ENCODE measurements at places on chromosomes 4 and X.

GRCh38 chr4:16617011-16617410, 281.4 kb downstream of the LDB2 start:
- no peak for DNase-seq

- DNase-seq = no peak
Measured at GRCh38 chr4:153502584-153502983, 36.4 kb downstream of the TMEM131L start.

GRCh38 chr4:76584241-76585152, 149.5 kb downstream of the SHROOM3 start:
- DNase-seq = peak; percentile 73

- DNase-seq = no peak
Measured at GRCh38 chr4:162869157-162869556, 297.5 kb downstream of the NAF1 start.

- peak; percentile 76 for DNase-seq
Measured at GRCh38 chr4:169268951-169269760, 1.6 kb downstream of the SH3RF1 start.

DNA sequence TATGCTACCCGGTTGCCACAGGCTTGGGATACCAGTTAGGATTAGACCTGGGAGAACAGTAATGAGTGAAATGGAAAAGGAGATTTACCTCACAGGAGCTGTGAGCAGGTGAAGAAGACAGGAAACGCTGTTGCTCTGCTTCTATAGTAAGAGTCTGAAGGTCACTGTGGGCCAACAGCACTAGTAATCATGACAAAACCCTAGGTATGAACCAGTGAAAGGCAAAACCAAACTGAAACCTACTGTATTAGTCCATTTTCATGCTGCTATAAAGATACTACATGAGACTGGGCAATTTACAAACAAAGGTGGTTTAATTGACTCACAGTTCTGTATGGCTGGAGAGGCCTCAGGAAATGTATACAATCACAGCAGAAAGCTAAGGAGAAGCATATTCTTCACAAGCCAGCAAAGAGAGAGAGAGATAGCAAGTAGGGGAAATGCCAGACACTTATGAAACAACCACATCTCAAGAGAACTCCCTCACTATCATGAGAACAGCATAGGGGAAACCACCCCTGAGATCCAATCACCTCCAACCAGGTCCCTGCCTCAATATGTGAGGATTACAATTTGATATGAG, 736.7 kb upstream of the INTU start:
- DNase-seq = no peak

- DNase-seq = no peak
Measured at GRCh38 chr4:41652971-41653370, 95.6 kb downstream of the PHOX2B start.

DNA sequence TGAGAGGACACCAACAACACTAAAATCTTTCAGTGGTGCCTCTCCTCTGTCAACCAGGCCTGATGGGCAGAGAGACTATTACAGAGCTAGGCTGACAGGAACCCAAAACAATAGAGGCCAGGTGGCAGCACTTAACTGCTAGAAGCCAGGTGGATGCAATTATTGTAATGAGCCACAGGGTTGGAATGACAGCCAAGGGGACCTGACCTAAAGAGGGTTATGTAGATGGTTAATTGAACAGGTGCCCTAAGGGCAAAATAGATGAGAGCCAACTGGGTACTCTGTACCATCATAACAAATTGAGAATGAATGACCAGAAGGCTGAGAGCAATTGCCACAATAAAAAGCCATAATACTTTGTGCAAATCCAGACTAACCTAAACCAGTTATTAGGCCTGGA, 24.7 kb upstream of the FRAS1 start:
- no peak for DNase-seq

DNA sequence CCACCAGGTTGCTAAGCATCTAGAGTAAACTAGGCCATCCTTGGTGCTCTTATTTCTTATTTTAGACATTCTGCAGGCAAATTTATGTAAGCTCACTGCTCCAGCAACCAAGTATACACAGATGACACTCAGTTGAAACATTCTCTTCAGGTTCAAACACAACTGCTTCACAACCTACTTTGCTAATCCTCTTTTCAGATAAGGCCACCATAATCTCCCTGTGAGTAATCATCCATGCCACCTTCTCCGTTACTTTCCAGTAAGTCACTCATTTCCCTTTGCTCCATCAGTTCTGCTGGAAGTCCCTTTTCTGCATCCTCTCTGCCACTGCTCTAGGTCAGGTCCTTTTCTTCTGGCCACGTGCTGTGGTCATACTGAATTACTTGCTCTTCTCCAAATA, 120.2 kb upstream of the WDFY3 start:
- no peak for DNase-seq

DNA sequence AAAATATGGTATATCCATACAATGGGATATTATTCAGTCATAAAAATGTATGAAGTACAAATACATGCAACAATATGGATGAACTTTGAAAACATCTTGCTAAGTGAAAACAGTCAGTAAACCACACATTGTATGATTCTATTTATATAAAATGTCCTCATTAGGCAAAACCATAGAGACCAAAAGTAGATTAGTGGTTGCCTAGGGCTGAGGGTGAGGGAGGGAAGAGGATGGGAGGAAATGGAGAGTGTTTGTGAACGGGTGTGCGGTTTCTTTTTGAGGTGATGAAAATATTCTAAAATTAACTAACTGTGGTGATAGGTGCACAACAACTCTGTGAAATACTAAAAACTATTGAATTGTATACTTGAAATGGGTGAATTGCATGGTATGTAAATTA, 29.6 kb downstream of the TEX11 start:
- no peak for DNase-seq

GRCh38 chrX:107602694-107603239, 25.5 kb upstream of the PRPS1 start:
- DNase-seq = no peak

GRCh38 chr4:40763228-40763716, 13.5 kb downstream of the NSUN7 start:
- peak; percentile 29 for DNase-seq

GRCh38 chrX:16039834-16040233, 83.5 kb upstream of the GRPR start:
- DNase-seq = no peak

- DNase-seq = no peak
Measured at GRCh38 chrX:3717742-3718420, 4.4 kb upstream of the PRKX start.

GRCh38 chr4:76562836-76563453, 127.9 kb downstream of the SHROOM3 start:
- no peak for DNase-seq

- no peak for DNase-seq
Measured at GRCh38 chr4:129676934-129677333, 581.0 kb downstream of the C4orf33 start.

DNA sequence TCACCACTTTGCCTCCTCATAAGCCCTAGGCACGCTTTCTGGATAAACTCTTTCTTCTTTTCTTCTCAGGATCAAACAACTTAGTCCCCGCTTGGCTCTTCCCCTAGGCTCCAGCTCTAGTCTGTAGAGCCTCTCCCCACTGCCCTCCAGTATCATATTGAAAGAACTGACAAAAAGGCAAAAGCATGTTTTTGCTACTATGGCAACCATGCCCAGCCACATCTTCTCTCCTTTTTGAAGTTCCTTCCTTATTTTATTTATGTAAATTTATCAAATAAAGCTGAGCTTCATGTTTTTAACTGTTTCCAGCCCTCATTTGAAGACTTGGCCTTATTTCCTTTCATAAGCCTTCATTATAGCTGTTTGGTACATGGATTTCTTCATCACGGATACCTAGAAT, 86.0 kb upstream of the LIMCH1 start:
- no peak for DNase-seq

GRCh38 chr4:109275066-109275745, 27.3 kb downstream of the COL25A1 start:
- no peak for DNase-seq

GRCh38 chrX:53678667-53679066, 7.9 kb downstream of the HUWE1 start:
- DNase-seq = no peak

DNA sequence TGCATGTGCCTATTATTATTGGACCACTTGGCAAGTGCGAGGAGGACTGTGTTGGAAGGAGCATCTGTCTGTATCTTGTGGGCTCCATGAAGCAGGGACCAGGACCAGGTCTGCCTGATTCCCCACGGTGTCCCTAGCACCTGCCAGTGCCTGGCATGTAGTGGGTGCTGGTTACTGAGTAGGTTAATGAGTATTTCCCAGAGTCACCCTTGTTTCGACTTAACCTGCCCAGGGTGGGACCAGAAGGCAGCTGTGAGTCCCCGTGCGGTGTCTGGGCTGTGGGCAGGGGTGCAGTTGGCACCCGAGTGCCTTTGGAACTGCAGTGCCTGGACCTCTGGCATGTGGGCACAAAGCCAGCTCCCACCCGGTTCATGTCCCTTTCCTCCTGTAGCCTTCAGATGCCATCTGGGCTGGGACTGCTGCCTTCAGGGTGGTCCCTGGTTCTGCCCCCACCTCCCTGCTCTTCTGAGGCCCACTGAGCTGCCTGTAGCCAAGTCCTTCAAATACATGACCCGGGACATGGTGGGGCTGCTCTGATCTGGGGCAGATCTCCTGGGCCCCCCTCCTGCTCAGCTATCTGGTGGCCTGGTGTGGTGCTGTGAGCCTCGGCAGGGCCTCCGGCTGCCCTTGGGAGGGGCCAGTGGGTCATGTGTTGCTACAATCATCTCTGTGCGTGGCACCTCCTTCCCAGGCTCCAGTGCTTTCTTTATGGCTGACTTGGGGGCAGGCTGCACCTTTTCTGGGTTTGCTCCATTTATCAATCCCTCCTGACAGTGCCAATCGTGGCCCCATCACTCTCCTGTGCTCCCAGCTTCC, 53.0 kb upstream of the SORCS2 start:
- DNase-seq = no peak

DNA sequence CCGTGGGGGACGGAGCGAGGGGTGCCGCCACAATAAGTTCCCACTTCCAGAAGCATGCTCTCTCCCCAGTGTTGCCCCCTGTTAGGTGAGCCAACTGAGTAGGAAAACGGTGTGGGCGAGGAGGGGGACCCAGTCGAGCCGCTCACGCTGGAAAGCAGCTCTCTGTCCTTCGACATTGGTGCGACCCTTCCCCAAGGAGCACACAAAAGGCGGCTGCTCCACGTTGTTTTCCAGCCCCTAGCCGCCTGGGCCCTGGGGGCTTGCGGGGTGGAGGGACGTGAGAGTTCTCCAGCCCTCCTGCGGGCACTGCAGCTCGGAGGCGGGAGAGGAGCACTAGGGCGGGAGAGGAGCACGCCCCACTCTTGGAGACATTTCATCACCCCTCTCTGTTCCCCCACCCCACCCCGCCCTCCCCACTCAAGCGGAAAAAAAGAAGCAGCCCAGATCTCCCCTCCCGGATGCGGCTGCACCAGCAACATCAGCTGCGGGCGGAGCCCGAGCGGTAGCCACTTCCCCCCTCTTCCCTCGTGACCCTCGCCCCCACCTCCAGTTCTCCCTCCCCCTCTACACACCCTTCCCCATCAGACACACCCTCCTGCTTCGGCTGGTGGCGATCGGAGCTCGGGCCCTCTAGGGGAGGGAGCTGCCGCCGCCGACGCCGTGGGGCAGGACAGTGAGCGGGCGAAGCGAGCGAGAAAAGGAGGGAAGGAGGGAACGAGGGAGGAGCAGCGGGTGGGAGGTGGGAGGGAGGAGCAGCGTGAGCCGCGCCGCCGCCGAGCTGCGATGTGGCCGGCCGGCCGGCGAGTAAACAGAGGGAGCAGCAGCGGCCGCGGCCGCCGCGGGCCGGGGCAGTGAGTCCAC, at the start of gene DOCK11:
Gene DOCK11 (plus strand): TSS at position 755 of the 861 bp plus-strand sequence. CDS start 157 bp downstream, outside the sequence.
- DNase-seq = no peak

GRCh38 chr4:94626942-94627341, 130.8 kb upstream of the BMPR1B start:
- DNase-seq = no peak

DNA sequence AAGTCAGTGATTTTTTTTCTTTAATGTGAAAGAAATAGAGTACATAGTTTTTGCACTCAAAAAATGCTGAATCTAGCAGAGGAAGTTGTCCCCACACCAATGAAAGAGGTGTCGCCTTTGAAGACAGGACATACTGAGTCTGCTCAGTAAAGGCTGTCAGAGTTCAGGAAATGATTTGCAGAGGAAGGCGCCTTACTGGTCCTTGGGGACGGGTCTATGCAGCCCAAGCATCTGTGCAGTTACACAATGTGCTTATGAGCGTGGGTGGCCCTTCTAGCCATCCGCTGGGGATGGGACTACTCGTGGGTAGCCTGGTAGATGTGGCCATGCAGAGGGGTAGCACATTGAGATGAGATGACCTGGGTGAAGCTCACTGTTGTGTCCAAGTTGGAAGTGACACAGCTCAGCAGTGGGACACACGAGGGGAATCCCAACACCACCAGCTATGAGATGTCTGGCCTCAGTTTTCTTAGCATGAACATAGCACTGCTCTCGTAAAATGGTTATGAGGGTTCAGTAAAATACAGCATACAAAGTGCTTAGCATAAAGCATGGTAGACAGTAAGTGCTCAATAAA, 116.5 kb upstream of the RBPJ start:
- no peak for DNase-seq

- no peak for DNase-seq
Measured at GRCh38 chrX:15107367-15107988, 162.4 kb downstream of the ASB9 start.

- DNase-seq = no peak
Measured at GRCh38 chr4:15714141-15714540, 11.3 kb downstream of the BST1 start.
